ENCODE measurements at places on chromosomes 2 and 18.

DNA sequence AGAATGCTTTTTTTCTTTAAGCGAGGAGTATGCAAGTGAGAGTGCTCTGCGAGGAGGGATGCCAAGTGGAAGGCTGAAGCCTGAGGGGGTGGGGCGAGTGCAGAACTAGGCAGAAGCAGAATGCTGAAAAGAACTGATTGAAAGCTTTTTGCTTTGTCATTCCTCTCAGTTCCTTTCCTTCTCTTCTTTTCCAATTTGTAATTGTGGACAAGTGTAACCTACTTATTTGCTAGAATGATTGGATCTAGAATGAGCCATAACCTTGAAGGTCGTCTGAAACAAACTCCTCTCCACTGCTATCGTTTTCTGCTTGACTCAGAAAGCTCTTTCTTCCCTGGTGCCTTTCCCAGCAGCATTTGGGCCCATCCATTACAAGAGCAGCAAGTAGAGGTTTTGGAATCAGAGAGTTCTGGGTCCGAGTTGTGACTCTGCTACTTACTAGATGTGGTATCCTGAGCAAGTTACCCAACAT, 115.3 kb downstream of the METTL8 start:
- no peak for DNase-seq

GRCh38 chr2:73700661-73701447, 36.3 kb downstream of the TPRKB start:
- DNase-seq = no peak

- no peak for DNase-seq
Measured at GRCh38 chr2:95276888-95277245, 2.6 kb downstream of the PROM2 start.

DNA sequence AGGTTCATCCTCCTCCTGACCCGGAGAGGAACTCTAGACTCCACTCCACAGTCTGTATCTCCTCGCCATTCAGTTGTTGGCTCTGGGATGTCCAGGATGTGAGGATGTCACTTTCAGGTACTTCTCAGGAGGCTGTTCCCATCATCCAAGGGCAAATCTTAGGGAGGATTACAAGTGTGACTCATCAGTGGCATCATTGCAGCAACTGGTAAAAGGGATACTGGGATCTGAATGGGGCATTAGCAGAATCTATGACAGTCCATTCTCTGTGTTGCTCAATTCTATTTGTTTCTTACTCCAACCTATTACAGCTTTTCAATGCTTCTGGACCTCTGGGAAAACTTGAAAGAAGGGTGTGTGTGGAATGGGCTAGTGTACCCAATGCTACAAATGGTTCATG, 81.5 kb upstream of the FN1 start:
- no peak for DNase-seq

- no peak for DNase-seq
Measured at GRCh38 chr2:30408961-30409387, 38.1 kb upstream of the LCLAT1 start.

- DNase-seq = no peak
Measured at GRCh38 chr18:48637081-48637990, 98.5 kb downstream of the CTIF start.

- no peak for DNase-seq
Measured at GRCh38 chr2:29015701-29016470, 34.8 kb downstream of the TOGARAM2 start.

DNA sequence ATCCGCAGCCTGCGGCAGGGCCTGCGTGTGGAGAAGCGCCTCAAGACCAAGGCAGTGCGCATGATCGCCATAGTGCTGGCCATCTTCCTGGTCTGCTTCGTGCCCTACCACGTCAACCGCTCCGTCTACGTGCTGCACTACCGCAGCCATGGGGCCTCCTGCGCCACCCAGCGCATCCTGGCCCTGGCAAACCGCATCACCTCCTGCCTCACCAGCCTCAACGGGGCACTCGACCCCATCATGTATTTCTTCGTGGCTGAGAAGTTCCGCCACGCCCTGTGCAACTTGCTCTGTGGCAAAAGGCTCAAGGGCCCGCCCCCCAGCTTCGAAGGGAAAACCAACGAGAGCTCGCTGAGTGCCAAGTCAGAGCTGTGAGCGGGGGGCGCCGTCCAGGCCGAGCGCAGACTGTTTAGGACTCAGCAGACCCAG, 5.4 kb downstream of the GPR17 start:
- no peak for DNase-seq

- DNase-seq = no peak
Measured at GRCh38 chr2:77104554-77104953, 417.6 kb downstream of the LRRTM4 start.

GRCh38 chr2:29834624-29835023, 86.8 kb downstream of the ALK start:
- DNase-seq = no peak

DNA sequence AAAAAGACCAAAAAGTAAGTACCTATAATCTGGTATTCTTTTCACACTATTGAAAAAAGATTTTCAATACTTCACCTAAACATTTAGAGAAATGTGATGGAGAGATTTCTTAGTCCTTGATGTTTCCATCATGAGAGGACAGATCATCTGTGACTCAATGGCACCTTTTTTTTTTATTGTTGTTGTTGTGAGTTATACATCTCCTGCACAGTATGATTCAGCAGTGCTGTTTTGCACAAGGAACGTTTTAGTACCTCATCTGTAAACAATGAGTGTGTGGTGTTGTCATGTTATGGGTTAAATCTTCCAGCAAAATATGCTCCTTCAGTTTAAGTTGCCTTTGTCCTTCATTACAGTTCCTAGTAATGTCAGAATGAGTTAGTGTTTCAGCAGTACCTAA, 2.2 kb downstream of the KIAA1328 start:
- no peak for DNase-seq

- DNase-seq = no peak
Measured at GRCh38 chr2:20615068-20615465, 35.8 kb downstream of the HS1BP3 start.

DNA sequence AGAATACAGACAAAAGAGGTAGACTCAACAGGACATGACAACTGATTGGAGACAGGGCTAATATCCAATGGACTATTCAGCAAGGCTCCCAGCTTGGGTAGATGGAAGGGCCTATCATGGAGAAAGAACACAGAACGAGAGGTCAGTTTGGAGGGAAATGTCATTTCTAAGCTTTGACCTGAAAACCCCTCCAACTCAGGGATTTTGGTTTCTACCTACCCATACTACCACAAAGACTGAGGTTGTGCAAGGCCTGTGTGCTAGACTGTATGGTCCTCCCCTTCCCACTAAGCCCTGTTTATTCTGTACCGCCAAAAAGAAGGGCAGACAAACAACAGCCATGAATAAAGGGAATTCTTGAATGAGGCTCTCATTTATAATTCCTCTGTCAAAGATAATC, 288.9 kb downstream of the ZNF385B start:
- DNase-seq = no peak

GRCh38 chr18:27313678-27314077, 128.6 kb upstream of the CHST9 start:
- DNase-seq = no peak

Data from right renal cortex interstitium (tissue), 3 donors.